ENCODE measurements at places on chromosomes 5 and 9. TPM values are rescaled to one million over a fixed set of nuclear protein-coding genes. Genes with fewer than 3 reads are reported as not detected.

The SNCB gene
- not detected for total RNA-seq

GRCh38 chr5:154422298-154422697 is 23.5 kb upstream of the SAP30L start:
- no peaks in the 10 kb centered on the region for H3K4me1 ChIP-seq
- peaks cover 30% of the 10 kb centered on the region for H3K36me3 ChIP-seq
- H3K27me3 ChIP-seq, result no peaks in the 10 kb centered on the region

DNA sequence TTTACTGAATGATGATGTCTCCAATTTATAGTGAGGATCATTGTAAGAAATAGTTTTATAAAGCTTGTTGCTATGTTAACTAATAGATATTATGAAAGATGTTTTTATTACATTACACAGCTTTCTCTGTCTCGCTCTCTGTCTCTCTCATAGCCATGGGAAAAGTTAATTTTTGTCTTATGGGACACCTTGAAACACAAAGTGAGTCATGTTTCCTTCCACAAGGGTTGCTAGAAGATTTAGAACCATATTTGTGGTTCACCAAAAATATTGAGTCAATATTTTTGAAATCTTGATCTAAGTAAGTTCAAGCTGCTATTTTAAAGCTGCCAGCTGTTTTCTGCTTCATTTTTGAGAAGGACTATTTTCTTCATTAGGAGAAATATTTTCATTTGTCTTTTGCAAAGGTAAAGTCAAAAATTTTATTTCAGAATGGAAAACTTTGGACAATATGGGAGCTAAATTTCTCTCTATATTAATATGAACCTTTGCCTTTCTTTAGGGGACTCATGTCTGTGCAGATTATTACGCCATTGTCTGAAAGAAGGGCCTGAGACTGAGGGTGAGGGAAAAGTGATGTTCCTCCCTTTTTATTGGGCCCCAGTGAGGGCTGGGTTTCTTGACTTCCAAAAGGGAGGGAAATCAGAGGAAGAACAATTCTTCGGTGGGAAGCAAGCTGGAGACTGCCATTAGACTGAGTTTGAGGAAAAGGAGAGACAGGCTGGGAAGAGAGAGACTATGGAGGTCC is 87.9 kb upstream of the SLC24A2 start:
- no peaks in the 10 kb centered on the region for H3K4me1 ChIP-seq
- no peaks in the 10 kb centered on the region for H3K36me3 ChIP-seq
- H3K4me3 ChIP-seq, result no peak overlapping the region
- no peak overlapping the region for H3K27ac ChIP-seq
- H3K27me3 ChIP-seq, result no peaks in the 10 kb centered on the region

DNA sequence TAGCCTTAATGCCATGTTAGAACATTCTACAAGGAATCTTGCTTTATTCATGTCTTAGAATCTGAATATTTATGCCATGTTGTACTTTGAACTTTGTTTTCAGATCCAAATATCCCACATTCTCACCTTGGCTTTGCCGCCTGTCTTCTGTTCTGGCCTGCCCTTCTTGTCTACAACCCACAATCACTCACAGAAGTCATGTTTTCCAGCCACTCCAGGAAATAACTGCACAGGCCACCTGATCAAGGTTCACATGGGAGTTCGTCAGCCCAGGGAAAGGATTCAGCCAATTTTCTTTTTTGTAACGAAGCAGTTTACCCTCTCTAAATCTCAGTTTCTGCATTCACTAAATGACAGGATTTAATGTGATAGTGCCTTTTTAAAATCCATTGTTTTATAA is 70.5 kb downstream of the JAKMIP2 start:
- H3K4me1 ChIP-seq, result no peaks in the 10 kb centered on the region
- no peak for DNase-seq
- H3K27me3 ChIP-seq, result no peaks in the 10 kb centered on the region
- H3K4me3 ChIP-seq, result no peak overlapping the region
- H3K36me3 ChIP-seq, result no peaks in the 10 kb centered on the region
- H3K27ac ChIP-seq, result no peak overlapping the region

The FAM151B gene
- 4.1 TPM for total RNA-seq

The CDH9 gene
- total RNA-seq, result not detected

GRCh38 chr9:82722051-82722450 is 340.9 kb downstream of the RASEF start:
- no peaks in the 10 kb centered on the region for H3K4me1 ChIP-seq
- no peak overlapping the region for H3K27ac ChIP-seq
- DNase-seq, result no peak
- H3K4me3 ChIP-seq, result no peak overlapping the region

DNA sequence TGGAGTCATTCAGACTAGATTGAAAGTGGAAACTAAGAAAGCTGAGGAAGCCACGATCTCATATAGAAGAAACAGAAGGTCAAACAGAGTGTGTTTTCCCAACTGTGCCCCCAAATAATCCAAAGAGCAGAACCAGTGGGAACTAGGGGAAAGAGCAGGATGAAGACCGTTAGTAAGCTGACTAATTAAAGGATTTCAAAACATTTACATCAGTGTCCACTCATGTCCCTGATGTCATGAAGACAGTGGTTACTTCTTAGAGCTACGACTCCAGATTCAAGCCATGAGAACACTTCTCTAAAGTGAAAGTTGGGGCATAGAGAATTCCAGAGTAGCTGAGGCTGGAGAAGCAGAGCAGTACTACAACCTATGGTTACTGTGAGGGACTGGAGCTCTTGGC is 119.6 kb upstream of the SLC12A2 start:
- peaks cover 16% of the 10 kb centered on the region for H3K4me1 ChIP-seq
- no peaks in the 10 kb centered on the region for H3K36me3 ChIP-seq
- DNase-seq, result no peak
- H3K27me3 ChIP-seq, result no peaks in the 10 kb centered on the region
- H3K27ac ChIP-seq, result no peak overlapping the region

DNA sequence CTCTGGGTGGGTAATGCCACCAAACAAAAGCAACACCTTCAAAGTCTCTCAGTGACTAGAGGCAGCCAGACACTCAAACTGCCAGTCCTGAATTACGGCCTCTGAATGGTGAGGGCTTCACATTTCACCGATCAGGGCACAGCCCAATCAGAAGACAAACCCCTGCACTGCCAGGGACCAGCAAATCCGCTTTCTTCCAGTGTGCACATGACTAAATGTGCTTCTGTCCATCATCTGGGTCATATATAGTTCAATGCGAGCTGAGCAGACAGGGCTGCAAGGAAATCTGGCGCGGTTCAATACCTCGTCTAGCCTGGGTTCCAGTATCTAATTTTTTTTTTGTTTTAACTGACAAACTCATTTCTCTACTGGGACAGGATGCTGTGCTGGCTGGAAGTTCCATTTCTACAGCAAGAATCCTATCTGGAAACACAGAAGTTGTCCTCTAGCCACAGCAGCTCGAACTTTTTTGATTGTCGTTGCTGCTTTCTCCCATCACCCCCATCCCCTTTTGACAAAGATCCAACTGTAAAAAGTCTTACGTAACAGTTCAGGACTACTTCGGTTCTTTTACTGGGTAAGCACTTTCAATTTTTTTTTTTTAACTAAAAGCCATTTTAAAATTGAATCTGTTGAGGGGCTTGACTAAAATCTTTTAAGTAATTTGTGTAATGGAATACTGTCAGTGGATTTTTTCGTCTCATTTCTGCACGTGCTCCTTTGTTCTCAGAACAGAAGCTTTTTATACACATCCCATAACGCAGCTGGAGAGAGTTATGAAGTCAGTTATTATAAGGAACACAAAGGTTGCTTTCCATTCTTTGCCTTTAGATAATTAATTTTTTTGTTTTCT is 112.7 kb downstream of the NR6A1 start:
- peak; percentile 67 for DNase-seq
- peak overlapping the region; percentile 79 for H3K27ac ChIP-seq
- peaks cover 16% of the 10 kb centered on the region for H3K4me1 ChIP-seq
- H3K4me3 ChIP-seq, result peak overlapping the region; percentile 60

DNA sequence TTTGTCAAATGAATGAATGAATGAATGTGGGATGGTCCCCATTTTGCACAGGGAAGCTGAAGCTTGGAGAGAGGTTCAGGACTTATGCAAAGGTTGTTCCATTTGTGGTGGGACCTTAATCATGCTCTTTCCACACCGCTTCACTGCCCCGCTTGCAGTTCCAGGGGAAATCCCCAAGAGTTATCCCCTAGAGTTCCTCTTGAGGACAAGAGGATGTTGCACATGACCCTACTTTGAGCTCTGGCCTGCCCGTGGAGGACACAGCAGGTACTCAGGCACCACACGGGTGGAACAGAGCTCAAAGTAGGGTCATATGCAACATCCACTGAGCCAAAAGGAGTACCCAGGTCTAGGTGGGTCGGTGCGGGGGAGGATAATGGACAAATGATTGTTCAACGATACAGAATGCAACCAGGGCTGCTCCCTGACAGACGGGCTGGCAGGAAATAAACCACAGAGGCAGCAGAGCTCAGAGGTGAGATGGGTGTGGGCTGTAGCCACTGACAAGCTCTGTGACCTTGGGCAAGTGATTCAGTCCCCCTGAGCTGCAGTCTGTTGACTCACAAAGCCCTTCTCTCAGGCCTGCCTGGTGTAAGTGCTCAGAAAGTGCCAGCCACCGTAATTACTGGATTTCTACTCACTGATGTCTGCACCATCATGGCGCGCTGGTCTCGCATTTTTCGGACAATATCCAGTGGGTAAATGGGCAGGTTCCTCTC is 60.3 kb upstream of the EPB41L4B start:
- H3K27me3 ChIP-seq, result no peaks in the 10 kb centered on the region
- H3K27ac ChIP-seq, result no peak overlapping the region
- no peak for DNase-seq
- no peak overlapping the region for H3K4me3 ChIP-seq
- peaks cover 43% of the 10 kb centered on the region for H3K36me3 ChIP-seq

DNA sequence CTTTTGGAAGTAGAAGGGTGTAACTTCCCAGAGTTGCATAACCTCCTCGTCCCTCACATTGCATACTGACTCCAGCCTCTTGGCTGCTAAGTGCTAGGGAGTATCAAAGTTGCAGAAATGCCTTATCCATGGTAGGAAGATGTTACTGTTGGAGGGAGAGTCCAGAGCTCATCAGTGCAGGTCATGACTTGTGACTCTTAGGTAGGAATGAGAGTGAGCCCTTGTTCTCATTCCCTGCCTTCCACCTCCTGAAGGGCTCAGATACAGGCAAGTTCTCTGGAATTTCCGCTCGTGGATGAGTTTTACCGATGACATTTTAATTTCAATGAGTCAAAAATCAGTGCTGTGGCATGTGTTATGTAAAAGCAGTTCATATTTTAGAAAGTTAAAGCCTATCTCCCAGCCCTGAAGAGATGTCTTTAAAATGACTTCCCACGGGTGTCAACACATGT is 17.0 kb downstream of the IRX1 start:
- H3K27ac ChIP-seq, result no peak overlapping the region
- DNase-seq, result no peak
- no peaks in the 10 kb centered on the region for H3K4me1 ChIP-seq
- no peak overlapping the region for H3K4me3 ChIP-seq
- no peaks in the 10 kb centered on the region for H3K36me3 ChIP-seq

The C5orf47 gene
- not detected for total RNA-seq

The GALNT12 gene
- total RNA-seq, result 23.2 TPM

- H3K36me3 ChIP-seq, result no peaks in the 10 kb centered on the region
- DNase-seq, result no peak
- no peaks in the 10 kb centered on the region for H3K4me1 ChIP-seq
- no peak overlapping the region for H3K4me3 ChIP-seq
These were observed 44.3 kb upstream of the BARHL1 start for GRCh38 chr9:132538071-132538470.

DNA sequence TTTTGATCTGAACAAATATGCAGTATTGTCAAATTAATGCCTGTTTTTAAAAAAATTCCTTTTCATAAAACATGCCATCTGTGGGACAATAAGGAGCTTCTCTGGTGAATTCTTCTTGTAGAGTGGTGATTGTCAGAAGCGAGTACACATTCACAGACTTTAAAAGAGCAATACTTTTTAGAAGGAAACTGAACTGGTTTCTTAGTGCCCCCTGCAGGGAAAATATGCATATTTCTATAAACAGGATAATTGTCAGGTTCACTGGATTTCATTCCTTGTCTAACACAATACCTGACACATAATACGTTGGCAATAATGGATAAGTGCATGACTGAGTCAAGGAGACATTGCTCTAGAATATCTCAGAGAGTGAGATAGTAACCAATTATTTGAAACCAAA is 133.7 kb downstream of the KIF4B start:
- no peak overlapping the region for H3K4me3 ChIP-seq
- no peaks in the 10 kb centered on the region for H3K36me3 ChIP-seq
- H3K4me1 ChIP-seq, result no peaks in the 10 kb centered on the region
- DNase-seq, result no peak
- no peak overlapping the region for H3K27ac ChIP-seq

DNA sequence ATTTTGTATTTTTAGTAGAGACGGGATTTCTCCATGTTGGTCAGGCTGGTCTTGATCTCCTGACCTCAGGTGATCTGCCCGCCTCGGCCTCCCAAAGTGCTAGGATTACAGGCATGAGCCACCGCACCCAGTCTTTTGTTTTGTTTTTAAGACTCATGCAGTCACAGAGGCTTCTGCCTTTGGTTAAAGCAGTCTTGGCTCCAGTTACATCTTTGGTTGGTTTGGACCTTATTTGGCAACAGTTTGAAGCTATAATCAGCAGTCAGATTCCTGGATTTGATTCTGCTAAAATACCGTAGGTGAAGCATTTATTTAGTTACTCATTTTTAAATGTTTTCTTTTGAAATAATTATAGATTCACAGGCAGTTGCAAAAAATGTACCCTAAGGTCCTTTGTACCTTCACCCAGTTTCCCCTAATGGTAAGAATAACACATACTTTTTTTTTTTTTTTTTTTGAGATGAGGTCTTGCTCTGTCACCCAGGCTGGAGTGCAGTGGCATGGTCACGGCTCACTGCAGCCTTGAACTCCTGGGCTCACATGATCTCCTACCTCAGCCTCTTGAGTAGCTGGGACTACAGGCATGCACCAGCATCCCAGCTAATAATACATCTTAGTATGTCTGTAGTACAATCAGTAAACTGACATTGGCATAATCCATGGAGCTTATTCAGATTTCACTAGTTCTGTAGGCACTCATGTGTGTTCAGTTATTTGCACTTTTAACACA is 15.7 kb downstream of the USP20 start:
- peaks cover 63% of the 10 kb centered on the region for H3K36me3 ChIP-seq
- no peak overlapping the region for H3K4me3 ChIP-seq
- no peaks in the 10 kb centered on the region for H3K4me1 ChIP-seq
- H3K27ac ChIP-seq, result no peak overlapping the region

DNA sequence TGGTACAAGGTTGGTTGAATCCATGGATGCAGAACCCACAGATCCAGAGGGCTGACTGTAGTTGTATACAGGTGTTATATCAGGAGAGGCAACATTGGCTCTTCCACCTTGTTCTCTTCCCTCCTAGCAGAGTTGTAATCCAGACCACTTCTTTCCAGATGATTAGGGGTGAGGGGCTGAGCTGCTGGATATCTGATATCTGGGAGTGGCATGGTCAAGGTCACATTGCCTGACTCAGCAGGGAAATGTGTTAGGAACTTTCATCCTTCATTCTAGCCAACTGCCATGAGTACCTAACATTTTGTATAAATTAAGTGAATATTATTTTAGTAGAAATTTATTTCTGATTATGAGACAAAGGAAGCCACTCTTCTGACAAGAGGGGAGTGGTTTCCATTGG is 7.3 kb downstream of the DAPK1 start:
- no peaks in the 10 kb centered on the region for H3K27me3 ChIP-seq
- H3K36me3 ChIP-seq, result peaks cover 12% of the 10 kb centered on the region
- no peak overlapping the region for H3K4me3 ChIP-seq
- H3K4me1 ChIP-seq, result peaks cover 62% of the 10 kb centered on the region
- no peak overlapping the region for H3K27ac ChIP-seq

- peaks cover 28% of the 10 kb centered on the region for H3K4me1 ChIP-seq
- H3K36me3 ChIP-seq, result no peaks in the 10 kb centered on the region
- no peak overlapping the region for H3K27ac ChIP-seq
- H3K4me3 ChIP-seq, result no peak overlapping the region
- DNase-seq, result no peak
These were observed 55.3 kb upstream of the IL17B start for GRCh38 chr5:149434162-149435014.

Measured in lower lobe of right lung (tissue), 2 donors.